ENCODE measurements at places on chromosomes 4 and X. TPM values are rescaled to one million over a fixed set of nuclear protein-coding genes. Genes with fewer than 3 reads are reported as not detected.

GRCh38 chr4:175215657-175216056, 297.5 kb downstream of the ADAM29 start:
- DNase-seq = no peak

GRCh38 chrX:83509254-83509801, 1.2 kb downstream of the POU3F4 start:
- no peak for DNase-seq

DNA sequence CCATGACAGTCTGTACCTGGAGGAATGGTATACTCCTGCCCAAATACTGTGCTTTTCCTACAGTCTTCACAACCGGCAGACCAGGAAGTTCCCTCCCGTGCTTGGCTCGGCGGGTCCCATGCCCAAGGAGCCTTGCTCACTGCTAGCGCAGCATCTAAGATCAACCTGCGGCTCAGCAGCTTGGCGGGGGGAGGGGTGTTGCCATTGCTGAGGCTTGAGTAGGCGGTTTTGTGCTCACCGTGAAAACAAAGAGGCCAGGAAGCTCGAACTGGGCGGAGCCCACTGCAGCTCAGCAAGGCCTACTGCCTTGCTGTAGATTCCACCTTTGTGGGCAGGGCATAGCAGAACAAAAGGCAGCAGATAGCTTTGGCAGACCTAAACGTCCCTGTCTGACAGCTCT, 152.7 kb downstream of the TEX11 start:
- DNase-seq = no peak

GRCh38 chr4:56908206-56909085, 746 bp downstream of the REST start:
- DNase-seq = peak; percentile 66

DNA sequence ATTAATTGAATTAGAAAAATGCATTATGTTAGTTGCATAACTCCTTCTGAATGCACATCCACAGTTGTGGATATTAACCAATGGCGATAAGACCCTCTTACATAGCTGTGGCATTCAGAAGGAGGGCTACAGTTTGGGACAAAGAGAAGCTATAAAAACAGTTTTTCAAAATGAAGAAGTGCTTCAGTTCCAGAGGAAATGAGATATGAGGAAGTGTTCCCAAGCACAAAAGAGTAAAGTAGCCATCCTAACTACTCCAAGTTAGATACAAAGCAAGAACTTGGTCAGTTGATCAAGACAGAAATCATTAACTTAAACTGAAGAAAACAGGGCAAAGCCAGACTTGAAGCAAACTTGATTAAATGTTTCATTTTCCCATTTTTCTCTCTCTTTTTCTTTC, 17.2 kb upstream of the ADGRL3 start:
- DNase-seq = no peak

- DNase-seq = no peak
Observed at GRCh38 chrX:103797691-103798090, 21.1 kb downstream of the PLP1 start.

DNA sequence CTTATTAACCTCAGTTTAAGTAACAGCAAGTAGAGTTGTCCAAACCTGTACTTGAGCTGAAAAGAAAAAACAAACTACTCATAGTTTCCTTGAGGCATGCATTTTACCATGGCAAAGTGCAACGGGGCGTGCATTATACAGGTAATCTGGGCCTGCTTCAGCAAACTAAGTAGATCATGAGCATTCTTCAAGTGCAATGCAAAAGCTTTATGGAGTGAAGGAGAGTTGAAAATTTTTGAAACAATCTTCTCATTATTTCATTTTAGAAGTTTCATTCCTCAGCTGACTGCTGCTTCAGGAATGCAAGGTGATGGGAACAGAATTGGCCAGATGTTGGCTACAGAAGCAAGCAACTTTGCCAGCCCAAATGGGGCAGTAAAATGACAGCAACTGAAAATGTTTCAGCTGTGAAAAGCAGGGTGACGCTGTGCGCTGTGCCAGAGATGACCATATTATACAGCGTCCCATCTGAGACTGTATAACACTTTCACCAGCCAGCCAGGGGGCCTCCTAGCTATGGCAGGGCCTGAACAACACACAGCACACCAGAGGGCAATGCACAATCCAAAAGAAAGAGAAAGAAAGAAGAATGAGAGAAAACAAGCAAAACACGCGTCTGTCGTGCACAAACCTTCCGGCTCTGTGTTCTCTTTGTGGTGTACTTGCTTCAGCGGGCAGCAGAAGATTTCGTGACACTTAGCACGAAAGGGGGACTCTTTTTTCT, 145.5 kb upstream of the FGF13 start:
- DNase-seq = no peak

DNA sequence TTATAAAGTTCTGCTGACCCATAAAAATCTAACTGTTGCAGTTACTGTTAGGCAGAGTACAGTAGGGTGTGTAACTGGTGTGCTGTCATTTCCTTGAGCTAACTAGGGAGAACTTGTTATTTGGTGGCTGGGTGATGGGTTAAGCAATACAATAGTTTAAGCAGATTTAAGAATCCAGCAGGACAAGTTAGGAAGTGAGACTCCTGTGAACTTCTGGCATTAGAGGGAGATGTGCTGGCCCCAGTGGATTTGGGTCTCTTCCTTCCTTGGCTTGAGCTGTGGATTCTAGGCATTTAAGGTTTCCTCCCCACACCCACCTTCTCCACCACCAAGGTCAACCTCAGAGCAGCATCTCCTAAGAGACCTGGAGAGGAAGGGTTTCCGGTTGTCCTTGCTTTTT, 70.5 kb downstream of the CLCN5 start:
- DNase-seq = no peak

The DMRTC1 gene
- not detected for total RNA-seq

The GEMIN8 gene
- 18.4 TPM for total RNA-seq

The HS6ST2 gene
- 2.6 TPM for total RNA-seq

The UGT8 gene
- 8.3 TPM for total RNA-seq
